ENCODE measurements at places on chromosomes 16 and 17. TPM values are rescaled to one million over a fixed set of nuclear protein-coding genes. Genes with fewer than 3 reads are reported as not detected.
A peak's percentile ranks its signal among the peaks of the same experiment; 100 is the strongest.

GRCh38 chr16:82605863-82606620, 20.7 kb upstream of the CDH13 start:
- H3K27me3 ChIP-seq, result no peaks in the 10 kb centered on the region
- H3K27ac ChIP-seq, result no peak overlapping the region
- no peaks in the 10 kb centered on the region for H3K36me3 ChIP-seq
- H3K4me3 ChIP-seq, result no peak overlapping the region

GRCh38 chr17:75596320-75597087, 8.9 kb downstream of the MYO15B start:
- H3K27me3 ChIP-seq, result no peaks in the 10 kb centered on the region
- no peak for DNase-seq
- no peak overlapping the region for H3K27ac ChIP-seq
- H3K36me3 ChIP-seq, result no peaks in the 10 kb centered on the region

- peak within 1 kb of the TSS; percentile 78 for H3K27ac ChIP-seq
- H3K36me3 ChIP-seq, result no peaks in the 10 kb centered on the region
- H3K4me3 ChIP-seq, result peak within 1 kb of the TSS; percentile 88
These were observed at the start of gene USB1 for GRCh38 chr16:58000706-58001676. Gene USB1, plus strand, starts transcription at chr16:58001407. Its CDS starts 77 bp downstream, at chr16:58001484.

DNA sequence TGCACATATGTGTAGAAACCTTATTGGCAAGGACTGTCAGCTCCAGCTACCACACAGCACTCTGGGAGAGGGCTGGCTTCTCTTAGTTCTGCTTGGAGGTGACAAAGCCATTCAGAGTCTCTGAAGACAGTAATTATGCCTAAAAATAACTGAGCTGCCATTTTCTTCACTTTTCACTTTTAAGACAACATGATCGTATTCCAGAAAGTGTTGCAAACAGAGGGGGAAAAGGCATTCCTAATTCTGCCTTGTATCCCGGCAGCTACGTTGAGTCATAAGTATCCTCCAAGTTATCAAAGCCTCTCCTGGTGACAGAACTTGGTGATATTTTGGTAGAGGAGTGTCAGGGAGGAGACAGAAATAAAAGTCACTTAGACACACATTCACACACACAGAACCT, 327.7 kb downstream of the HAPSTR1 start:
- no peak overlapping the region for H3K4me3 ChIP-seq
- H3K27ac ChIP-seq, result no peak overlapping the region
- no peaks in the 10 kb centered on the region for H3K4me1 ChIP-seq

- no peaks in the 10 kb centered on the region for H3K27me3 ChIP-seq
- H3K36me3 ChIP-seq, result no peaks in the 10 kb centered on the region
- no peak overlapping the region for H3K4me3 ChIP-seq
- H3K4me1 ChIP-seq, result peaks cover 43% of the 10 kb centered on the region
- H3K27ac ChIP-seq, result no peak overlapping the region
- no peak for DNase-seq
These were observed 39.1 kb downstream of the PSME3IP1 start for GRCh38 chr16:57146735-57147134.

DNA sequence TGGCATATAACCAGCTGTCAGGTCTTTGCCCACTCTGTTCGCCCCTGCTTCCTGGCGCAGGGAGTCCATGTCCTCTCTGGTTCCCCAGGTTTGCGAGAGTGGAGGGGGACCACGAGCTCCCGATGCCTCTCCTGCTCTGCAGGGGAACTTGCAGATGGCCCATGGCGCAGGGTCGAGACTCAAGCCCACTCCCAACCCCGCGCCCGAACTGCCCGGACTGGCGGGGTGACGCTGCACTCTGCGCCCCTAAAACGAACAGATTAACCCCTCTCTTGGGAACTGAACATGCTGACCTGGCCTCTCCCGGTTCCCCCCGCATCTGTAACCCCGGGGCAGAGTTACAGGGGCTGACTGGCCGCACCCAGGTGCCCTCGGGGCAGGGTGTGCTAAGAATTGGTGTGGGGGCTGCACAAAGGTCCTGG, 681 bp upstream of the PLA2G15 start:
- peaks cover 40% of the 10 kb centered on the region for H3K4me1 ChIP-seq
- DNase-seq, result no peak
- H3K27ac ChIP-seq, result peak overlapping the region; percentile 64

DNA sequence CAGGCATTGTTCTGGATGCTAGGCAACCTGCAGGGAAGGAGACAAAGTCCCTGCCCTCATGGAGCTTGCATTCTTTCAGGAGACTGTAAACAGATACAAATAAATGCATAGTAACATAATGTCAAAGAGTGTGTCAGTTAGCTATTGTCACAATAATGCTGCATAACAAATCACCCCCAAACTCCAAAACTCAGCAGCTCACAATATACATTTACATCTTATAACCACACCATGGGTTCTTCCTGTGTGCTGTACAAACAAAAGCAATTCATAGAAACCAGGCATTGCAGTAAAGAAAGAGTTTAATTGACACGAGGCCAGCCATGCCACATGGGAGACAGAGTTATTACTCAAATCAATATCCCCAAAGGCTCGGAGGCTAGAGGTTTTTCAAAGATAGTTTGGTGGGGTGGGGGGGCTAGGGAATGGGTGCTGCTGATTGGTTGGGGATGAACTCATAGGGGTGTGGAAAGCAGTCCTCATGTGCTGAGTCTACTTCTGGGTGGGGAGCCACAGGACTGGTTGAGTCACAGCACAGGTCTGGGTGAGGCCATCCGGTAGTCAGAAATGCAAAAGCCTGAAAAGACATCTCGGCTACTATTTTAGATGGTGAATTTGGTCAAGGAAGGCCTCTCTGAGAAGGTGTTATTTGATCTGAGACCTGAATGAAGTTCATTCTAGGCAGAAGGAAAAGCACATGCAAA, 79.0 kb downstream of the GPRC5B start:
- no peak for DNase-seq
- H3K36me3 ChIP-seq, result no peaks in the 10 kb centered on the region
- no peak overlapping the region for H3K4me3 ChIP-seq
- H3K27me3 ChIP-seq, result no peaks in the 10 kb centered on the region

Gene HOXB4
- 1.5 TPM for total RNA-seq

Gene SLC2A4
- 3.2 TPM for total RNA-seq

Gene MARVELD3
- total RNA-seq, result 4.7 TPM

Gene NECAB2
- not detected for total RNA-seq

Gene SLFN14
- total RNA-seq, result not detected

Gene PDE6G
- total RNA-seq, result not detected

Gene TLCD1
- 2.9 TPM for total RNA-seq
